ENCODE measurements at places on chromosomes 16 and 17. TPM values are rescaled to one million over a fixed set of nuclear protein-coding genes. Genes with fewer than 3 reads are reported as not detected.

DNA sequence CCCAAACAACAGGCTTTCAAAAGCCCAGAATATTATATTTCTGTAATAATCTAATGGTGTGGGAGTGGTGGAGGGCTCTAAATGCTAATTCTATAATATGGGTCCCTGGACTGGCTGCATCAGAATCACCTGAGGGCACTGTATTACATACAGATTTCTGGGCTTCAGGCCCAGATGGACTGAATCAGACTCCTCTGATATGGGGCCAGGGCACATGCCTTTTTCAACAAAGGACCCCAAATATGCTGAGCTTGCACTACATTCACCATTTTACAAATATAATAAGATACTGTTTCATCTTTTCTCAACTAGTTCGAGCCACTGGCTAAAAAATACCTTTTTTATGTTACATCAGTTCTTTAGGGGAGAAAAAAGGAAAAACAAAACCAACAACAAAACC, 309.7 kb downstream of the MAP2K6 start:
- no peak for DNase-seq

ERN1 gene
- total RNA-seq, result 17.2 TPM

PDK2 gene
- total RNA-seq, result 27.7 TPM

DNA sequence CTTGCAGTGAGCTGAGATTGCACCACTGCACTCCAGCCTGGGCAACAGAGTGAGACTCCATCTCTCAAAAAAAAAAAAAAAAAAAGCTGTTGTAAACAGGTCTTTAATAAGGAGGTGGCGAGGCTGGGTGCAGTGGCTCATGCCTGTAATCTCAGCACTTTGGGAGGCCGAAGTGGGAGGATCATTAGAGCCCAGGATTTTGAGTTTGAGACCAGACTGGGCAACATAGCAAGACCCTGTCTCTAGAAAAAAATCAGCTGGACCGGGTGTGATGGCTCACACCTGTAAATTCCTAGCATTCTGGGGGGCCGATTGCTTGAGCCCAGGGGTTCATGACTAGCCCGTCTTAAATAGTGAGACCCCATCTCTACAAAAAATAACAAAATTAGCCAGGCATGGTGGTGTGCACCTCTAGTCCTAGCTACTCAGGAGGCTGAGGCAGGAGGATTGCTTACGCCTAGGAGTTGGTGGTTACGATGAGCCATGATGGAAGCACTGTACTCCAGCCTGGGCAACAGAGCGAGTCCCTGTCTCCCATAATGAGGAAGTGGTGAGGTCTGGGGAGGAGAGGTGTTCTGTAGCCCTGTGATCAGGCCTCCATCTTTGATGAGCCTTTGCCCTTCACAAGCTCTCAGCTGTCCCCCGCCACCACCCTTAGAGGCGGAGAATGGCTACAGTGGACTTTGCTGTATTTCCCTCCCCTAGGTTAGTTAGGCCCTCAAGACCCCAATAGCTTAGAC, 36.2 kb downstream of the ZNF778 start:
- DNase-seq, result no peak

DNA sequence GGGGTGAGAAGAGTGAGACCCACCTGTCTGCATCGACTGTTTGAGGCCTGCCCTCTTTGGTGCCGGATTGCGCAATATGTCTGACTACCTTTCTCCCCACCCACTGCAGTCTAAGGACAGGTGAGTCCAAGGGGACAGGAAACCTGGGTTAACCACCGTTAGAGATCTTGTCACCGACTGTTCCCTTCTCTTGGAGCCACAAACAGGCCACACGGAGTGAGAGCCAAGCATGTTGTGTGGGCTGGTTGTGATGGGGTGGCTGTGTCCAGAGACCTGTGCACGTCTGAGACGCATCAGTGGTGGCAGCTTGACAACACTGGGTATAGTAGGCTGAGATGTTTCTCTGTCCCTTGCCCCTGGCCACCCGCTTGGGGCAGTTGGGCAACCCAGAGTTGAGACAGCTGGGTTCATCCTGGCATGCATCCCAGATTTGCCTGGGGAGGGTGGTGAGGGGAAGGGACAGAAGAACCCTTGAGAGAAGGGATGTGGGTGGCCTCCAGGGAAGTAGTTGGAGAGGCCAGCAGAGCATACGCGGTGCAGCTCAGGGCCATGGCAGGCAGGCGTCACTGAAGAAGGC, 21.4 kb downstream of the MPRIP start:
- peak; percentile 91 for DNase-seq

DNA sequence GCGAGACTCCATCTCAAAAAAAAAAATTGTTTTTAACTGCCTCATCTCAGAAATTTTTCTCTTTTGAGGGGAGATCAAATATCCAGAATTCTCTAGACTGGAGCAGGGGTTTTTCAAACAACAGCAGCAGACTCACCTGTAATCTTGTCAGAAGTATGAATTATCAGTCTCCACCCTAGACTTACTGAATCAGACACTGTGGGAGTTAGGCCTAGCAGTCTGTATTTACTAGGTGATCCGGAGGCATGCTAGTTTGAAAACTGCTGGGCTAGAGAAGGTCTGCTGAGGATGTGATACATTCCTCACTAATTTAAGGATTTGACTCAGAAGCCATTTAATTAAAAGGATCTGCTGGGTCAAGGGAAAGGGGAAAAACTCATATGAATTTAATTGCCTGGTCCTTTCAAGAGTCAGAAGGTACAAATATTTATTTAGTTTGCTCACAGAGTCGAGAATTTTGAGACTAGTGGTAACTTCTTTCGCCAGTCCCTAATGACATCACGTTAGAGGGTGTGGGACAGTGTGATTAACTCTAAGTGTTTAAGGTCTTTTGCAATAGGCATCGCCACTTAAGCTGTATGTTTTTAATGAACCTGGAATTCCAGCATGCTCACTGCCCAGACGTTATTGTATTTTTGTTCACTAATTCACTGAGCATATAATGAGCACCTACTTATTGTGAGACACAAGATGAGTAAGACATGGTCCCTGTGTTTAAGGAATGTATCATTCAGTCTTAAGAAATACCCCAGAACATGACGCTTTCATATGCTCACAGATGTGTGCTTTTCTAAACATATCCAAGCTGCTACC, 14.2 kb downstream of the ATP6V0A1 start:
- DNase-seq, result no peak

DNA sequence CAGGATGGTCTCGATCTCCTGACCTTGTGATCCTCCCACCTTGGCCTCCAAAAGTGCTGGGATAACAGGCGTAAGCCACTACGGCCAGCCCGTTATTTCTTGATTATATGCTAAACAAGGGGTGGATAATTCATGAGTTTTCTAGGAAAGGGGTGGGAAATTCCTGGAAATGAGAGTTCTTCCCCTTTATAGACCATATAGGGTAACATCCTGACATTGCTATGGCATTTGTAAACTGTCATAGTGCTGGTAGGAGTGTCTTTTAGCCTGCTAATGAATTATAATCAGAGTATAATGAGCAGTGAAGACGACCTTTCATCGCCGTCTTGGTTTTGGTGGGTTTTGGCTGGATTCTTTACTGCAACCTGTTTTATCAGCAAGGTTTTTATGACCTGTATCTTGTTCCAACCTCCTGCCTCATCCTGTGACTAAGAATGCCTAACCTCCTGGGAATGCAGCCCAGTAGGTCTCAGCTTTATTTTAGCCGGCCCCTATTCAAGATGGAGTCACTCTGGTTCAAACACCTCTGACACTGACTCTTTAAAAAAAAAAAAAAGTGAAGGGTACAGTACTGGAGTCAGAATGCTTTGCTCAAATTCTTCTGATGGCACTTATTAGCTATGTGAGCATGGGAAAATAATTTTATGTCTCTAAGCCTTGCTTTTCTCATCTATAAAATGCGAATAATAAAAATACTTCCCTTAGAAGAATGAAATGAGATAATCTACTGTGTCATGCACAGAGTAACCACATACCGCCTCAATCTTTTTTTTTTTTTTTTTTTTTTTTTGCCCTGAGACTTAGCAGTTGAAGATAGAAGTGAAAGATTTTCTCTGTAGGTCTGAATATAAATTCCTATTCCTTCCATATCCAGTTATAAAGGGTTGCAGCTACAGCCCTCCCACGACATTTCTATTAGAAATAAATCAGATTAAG, 5.1 kb upstream of the CALCOCO2 start:
- DNase-seq, result no peak

GRCh38 chr16:17374668-17375255, 96.0 kb downstream of the XYLT1 start:
- no peak for DNase-seq

SULT1A3 gene
- total RNA-seq, result 12.9 TPM

GRCh38 chr17:64218066-64218465, 45.0 kb downstream of the TEX2 start:
- no peak for DNase-seq

DNA sequence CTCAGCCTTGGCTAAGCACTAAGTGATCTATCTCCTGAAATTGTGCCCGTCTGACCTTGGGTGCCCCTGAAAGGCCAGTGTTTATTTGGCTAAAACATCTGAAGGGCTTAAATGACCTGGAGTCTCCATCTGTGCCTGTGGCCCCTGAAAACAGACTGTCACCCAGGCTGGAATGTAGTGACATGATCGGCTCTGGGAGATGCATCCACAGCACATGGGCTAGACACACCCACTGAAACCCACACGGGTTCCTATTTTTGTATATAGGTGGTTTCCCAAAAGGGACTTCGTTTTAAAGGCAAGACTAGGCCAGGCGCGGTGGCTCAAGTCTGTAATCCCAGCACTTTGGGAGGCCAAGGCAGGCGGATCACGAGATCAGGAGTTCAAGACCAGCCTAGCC, 13.5 kb downstream of the CEP295NL start:
- no peak for DNase-seq

DNA sequence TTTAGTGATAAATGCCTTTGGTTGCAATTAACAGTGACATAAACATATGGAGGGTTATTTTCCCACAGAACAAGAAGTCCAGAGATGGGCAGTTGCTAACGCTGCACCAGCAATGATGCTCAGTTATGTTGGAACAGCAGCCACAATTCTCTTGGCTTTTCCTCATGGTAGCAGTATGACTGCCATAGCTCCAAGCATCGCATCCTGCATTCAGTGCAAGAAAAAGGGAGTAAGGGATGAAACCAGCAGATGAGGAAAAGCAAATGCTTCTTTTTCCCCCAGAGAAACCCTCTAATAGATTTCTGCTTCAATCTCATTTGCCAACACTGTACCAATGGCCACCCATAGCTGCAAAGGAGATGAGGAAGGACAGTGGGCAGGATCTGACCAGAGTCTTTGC, 13.0 kb upstream of the ZCCHC14 start:
- DNase-seq, result no peak

DNA sequence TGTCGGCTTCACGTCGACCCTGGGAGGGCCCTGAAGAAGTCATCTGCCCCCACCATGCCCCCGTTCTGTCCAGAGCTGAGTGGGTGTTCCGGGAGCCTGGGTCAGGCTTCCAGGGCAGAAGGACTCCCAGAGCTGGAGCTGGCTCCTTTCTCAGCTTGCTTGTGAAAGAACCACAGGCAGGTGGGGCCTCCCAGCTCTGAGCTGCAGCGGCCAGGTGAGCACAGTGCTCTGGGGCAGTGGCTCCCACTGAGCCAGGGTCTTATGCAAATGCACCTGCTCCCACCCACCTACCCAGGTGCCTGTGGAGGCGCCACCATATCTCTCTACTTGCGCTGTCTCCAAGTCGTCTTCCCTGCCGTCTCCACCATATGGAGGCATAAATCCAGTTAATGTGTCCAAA, 140.0 kb upstream of the RPL38 start:
- DNase-seq, result no peak

SEPHS2 gene
- 31.5 TPM for total RNA-seq

- DNase-seq, result no peak
Observed at GRCh38 chr17:76049836-76050537, 22.3 kb downstream of the SRP68 start.
